ENCODE measurements at places on chromosomes 2 and 18.

- no peak for DNase-seq
These were observed 117.0 kb downstream of the AP1S3 start for GRCh38 chr2:223720367-223720766.

- no peak for DNase-seq
These were observed 98.4 kb downstream of the ZFP36L2 start for GRCh38 chr2:43127941-43128558.

- peak; percentile 41 for DNase-seq
These were observed 259.7 kb downstream of the ETAA1 start for GRCh38 chr2:67656875-67657274.

DNA sequence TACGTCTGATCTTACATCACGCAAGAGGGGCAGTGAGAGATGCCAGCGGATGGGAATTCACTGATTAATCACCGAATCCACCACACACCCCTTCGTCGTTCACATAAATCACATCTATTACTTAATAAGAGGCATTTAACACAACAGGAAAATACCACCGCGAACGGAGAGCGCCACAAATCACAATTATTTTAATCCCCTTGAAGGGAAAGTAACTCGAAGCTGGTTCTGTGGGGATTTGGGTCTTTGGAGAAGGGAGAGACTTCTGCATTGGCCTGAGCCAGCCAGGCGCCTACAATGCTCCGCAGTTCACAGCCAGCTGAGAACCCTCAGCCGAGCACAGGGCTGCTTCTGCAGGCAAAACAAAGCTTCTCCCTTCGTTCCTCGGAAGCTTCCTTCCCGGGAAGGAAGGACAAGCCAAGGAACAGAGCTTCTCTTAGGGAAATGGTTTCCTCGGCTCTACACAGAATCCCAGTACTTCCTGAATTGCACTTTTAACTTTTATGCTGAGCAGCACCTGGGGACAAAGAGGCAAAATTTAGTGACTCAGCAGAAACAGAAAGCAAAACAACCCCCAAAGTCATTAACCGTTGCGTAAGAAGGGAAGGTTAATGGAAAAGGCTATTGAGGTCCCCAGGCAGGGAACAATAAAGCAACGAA is at the start of gene LRP1B:
Gene LRP1B (minus strand): TSS at position 7 of the 660 bp plus-strand sequence. CDS start 287 bp downstream, outside the sequence.
- DNase-seq: peak; percentile 30

- DNase-seq: no peak
These were observed 19.8 kb upstream of the BZW1 start for GRCh38 chr2:200791905-200792304.

GRCh38 chr2:208686665-208687064 is 280.1 kb downstream of the PTH2R start:
- DNase-seq: no peak
